ENCODE measurements at places on chromosomes 11 and 22.
A peak's percentile ranks its signal among the peaks of the same experiment; 100 is the strongest.

DNA sequence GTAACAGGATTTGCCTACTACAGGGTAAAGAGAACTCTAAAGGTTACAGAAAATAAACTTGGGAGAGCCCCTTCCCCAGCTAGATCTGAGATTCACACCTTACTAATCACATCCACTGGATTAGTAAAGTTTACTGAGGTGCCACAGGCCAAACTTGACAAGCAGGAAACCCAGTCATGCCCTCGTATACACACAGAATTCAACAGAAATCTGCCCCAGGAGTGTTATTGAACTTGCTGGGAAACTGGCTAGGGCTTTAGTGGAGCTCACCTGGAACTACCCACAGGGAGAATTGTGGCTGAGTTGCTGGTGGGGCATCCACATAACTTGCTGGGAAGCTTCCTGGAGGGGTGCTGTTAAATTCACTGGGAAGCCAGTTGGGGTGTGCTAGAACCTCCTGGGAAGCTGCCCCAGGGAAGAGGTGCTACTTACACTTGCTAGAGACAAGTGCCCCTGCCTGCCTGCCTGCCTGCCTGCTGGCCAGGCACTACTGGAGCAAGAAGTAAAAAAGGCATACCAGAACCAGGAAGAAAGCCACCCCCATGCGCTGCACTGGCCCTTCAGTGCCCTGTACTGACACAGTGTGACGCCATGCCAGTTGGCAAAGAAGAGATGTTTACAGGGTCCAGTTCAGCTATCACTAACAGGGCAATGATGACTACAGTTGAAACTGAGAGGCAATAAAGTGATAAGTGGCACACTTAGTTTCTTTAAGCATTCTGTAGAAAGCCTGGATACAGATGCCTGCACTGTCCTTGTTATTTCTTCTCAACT lies 106.5 kb downstream of the ALX4 start:
- DNase-seq = no peak

DNA sequence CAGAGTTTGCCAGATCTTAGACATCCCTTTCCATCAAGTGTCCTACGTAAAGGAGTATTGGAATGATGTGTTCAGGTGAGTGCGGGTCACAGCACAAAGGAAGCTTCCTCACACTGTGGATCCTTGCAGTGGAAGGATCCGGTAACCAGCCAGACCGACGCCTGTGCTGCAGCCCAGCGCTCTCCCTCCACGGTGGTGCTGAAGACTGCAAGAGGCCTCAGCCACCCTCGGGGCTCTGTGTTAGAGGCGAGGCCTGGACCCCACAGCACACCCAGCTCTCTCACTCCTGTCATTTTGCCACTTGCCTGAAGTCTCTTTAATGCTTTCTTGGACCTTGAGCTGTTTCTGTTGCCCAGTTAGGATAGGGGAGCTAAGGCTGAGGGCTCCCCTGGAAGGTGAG lies 2.4 kb downstream of the TRMU start:
- DNase-seq = no peak

DNA sequence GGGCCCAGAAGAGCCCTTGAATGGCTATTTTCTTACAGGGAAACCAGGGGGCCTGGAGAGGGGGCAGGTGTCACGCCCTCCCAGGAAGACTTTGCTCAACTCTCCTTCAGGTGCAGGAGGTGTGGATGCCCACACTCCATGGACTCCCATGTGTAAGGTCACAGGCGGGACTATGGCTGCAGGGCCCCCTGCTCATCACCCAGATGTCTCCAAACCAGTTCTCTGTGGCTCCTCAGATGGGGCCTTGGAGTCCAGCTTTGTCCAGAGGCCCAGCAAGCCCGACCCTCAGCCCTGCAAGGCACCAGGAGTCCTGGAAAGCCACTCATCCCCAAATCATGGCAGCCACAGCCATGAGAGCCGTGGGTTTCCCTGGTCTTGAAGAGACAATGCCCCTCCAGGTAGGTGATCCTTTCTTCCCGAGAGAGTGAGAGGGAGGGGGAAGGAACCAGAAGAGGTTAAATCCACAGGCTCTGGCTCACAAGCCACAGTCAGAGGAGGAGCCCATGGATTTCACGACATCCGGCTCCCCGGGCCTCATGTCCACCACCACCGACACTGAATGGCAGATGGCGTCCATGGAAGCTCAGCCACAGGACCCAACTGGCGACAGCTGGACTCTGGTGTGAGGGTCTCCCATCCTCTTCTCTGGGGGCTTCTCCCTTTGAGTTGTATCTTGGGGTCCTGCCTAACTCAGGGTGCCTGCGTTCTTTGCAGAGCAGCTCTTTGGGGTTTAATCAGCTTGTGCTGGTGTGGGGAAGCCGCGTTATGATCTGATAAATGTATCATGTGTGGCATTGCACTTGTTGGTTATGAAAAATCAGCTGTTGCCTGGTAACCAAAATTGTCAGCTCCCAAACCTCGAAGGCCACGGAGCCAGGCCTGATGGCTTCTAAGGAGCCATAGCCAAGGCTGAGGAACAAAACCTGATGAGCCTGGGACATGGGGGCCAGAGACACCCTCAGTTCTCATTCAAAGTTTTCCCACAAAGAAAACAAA lies 620.4 kb downstream of the BRD1 start:
- no peak for DNase-seq

- DNase-seq = no peak
These were observed 20.2 kb upstream of the OR10A5 start for GRCh38 chr11:6825231-6825744.

GRCh38 chr22:48102581-48102980 lies 1340.1 kb downstream of the TBC1D22A start:
- no peak for DNase-seq

DNA sequence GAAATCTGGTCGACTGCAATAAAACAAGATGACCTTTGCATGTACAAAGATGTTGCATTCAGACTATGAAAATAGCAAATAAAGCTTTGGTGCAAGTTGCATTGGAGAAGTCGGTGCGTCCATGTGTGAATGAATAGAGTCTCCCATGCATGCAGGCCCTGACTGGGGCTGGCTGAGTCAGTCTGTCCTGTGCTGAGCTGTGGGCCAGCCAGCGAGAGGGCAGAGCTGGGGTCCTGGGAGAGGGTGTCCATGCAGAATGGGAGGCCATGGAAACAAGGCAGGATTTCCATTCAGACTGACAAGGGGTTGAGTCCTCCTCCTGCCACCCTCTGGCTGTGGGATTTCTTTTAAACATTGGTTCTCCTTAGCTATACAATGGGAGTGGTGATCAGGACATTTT lies 2.3 kb upstream of the CRYBB3 start:
- no peak for DNase-seq

DNA sequence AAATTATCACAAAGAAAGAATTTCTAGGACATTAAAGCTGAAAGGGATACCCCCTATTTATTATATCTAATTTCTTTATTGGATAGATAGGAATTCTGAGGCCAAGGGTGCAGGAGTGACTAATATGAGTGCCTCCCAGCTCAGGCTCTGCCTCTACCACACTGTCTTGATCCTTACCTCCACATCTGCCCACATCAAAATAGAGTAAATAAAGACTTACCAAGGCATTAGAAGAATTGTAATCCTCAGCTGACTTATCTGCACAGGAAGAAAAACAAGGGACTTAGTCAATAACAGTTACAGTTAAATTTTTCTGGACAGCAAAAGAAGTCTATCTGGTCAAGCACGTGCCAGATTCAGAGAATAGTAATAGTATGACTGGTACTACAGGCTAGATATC lies 72.6 kb upstream of the GDPD4 start:
- DNase-seq = no peak

GRCh38 chr11:93573184-93573583 lies 30.0 kb upstream of the SMCO4 start:
- no peak for DNase-seq

- DNase-seq = no peak
These were observed 532.8 kb downstream of the OPCML start for GRCh38 chr11:132999516-132999915.

- DNase-seq = no peak
These were observed 44.6 kb upstream of the SPATA19 start for GRCh38 chr11:133889893-133890292.

DNA sequence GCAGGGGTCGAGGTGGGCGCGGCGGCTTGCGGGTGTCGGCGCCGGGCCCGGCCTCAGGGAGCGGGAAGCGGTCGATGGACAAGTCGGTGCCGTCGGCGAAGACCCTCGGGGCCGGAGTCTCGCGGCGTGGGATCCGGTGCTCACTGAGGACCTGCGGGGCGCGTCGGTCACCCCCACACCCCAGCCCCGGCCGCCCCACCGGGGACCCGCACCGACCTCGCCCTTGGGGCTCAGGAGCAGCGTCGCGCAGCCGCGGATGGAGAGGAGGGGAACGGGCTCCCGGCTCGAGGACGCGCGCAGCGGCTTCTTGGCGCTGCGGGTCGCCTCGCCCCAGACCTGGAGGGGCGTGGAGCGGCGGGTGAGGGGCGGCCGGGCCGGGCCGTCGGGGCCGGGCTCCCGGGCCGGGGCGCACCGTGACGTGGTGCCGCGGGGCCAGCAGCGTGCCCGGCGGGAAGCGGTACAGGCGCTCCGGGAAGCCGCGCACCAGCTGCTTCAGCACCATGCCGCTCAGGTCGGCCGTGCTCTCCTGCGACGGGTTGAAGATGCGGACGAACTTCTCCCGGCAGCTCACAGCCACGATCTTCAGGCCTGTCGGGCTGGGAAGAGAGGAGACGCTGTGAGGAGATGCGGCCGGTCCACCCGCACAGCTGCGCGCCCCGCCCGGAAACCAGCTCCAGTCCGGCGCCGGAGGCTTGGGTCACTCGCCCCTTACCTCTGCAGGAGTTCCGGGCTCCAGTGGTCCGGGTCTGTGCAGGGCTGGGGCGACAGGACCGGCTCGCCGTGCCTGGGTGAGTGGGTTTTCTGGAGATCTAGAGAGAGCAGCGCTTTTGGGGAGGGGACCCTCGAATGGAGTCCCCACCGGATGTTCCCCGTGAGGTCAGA lies 4.5 kb downstream of the LMNTD2 start:
- no peak for DNase-seq

DNA sequence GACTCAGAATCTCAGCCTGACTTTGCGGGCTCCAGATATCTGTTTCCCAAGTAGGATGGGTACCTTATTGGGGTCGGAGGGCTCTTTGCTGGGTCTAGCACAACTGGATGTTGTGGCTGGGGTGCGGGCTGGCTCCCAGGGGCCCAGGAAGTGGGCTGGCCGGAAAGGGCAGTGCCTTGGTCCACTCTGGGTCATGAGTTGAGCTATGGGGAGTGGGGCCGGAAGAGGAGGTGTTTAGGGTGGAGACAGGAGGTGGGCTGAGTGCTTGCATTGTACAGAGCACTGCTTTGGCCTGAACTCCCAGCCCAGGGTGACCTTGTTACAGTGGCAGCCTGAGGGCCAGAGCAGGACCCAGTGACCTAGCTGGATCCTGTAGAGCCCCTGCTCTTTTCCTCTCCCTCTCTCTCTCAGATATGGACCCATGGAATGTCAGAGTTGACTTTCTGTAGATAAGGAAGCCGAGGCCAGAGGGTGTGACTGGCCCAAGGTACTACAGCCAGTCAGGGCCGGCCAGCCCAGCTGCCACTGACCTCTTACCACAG lies 13.2 kb downstream of the PHLDB1 start:
- no peak for DNase-seq

DNA sequence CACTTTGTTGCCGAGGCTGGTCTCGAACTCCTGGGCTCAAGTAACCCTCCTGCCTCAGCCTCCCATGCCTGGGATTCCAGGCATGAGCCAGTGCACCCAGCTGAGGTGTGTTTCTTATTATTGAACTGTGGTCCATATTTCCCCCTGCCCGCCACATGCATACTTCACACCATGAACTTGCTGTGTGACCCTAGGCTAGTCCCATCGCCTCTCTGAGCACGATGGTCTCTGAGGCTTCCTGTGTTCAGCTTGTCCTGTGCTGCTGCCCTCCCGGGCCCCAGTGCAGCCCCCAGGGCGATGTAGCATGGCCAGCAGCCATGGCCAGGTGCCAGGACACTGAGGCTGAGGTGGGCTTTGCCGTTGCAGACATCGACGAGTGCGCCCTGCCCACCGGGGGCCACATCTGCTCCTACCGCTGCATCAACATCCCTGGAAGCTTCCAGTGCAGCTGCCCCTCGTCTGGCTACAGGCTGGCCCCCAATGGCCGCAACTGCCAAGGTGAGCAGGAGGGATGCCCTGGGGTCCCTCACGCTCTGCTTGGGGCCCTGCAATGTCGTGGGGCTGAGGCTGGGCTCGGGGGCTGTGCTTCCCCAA lies 45.7 kb downstream of the FBLN1 start:
- no peak for DNase-seq

DNA sequence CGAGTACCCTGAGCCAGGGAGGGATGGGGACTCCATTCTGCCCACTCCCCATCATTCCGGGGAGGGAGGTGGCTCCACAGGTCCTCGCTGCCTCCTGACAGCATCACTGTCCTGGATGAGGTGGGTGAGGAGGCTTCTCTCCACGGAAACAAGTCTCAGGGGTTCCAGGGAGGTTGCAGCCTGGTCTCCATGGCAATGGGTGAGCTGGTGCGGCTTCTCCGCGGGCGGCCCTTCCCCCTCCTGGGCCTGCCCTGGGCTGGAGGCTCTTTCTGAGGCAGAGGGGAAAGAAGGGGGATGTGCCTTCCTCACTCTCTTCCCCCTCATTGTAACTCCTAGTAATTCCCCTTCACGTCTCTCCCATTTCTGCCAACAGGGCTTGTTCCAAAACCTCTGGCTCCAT lies 37.1 kb upstream of the PARVG start:
- DNase-seq = no peak

GRCh38 chr22:32661737-32662586 lies 139.5 kb upstream of the TIMP3 start:
- DNase-seq = no peak

DNA sequence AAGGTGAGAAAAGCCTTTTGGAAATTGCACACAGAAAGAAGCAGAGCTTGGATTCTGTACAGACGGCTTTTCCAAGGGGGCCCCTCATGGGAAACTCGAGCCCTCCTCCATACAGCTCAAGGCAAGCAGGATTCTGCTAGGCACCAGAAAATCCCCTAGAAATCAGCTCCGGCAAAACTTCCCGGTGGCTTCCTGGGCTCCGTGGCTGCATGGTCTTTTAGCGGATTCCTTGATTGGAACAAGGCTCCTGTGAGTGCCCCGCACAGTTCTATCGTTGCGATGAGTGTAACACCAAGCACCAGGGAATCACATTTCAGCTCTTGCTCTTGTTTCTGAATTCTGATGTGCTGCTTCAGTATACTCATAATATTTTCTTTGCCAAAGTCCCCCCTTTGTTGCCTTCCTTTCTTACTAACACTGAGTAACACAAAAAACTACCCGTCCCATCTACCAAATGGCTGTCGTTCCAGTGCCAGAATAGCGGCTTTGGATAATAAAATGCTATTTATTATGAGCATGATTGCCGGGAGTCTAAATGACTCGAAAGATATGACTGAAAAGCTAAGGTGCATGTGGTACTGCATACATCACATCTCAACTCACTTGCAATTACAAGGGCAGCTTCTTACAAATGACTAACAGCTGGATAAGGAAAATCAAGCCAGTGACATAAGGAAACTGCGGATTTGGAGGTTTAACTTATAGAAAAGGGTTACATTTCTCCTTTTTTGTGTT lies 494.1 kb downstream of the DLG2 start:
- peak; percentile 4 for DNase-seq

GRCh38 chr11:100716838-100717237 lies 29.8 kb downstream of the ARHGAP42 start:
- DNase-seq = no peak

DNA sequence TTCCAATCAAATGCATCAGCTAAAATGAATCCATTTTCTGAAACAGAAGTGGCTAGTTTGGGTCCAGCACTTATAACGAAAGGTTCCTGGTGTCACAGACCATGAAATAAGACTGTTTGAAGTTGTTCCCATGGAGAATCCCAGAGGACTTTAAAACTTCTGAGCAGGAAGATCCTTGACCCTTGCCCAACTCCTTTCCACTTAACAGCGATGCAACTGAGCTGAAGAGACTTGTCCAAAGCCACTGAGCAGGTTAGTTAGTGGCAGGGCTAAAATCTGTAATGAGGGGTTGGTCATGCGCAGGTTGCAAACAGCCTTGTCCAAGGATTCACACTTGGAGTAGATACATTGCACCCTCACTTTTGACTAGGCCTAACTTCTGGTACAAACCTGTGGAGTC lies 1.3 kb downstream of the RAB38 start:
- DNase-seq = no peak

All from astrocyte of the cerebellum (primary cell).